ENCODE measurements at places on chromosomes 11 and 22. TPM values are rescaled to one million over a fixed set of nuclear protein-coding genes. Genes with fewer than 3 reads are reported as not detected.

DNA sequence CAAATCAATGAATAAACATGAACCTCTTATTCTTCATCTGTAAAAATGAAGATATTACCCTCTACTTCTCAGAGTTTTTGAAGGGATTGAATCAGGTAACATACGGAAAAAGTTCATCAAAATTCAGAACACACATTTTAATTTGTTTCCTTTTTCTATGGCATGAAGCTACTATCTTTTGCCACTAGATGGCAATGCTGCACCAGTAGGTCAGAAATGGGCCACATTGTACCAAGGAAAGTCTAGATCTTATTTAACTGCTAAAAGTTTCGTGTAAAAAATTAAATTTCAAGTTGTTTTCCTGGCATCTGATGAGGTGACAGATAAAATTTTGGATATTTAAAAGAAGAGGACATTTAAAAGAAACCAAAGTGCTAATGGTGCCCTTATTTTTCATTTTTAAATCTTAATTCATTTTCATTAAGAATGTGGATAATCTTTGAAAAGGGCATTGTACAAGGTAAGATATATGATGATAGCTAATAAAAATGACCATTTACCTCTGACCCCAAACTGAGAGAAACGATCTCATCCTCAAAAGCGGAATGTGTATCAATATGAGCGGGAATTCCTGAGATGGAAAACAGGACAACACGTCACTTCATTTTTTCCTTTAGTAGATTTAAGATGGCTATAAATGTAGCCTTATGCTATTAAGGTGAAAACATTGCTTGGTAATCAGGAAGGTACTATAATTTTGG is 16.1 kb downstream of the ALKBH8 start:
- no peaks in the 10 kb centered on the region for H3K36me3 ChIP-seq
- H3K4me1 ChIP-seq = no peaks in the 10 kb centered on the region
- no peak overlapping the region for H3K27ac ChIP-seq
- no peaks in the 10 kb centered on the region for H3K27me3 ChIP-seq

GRCh38 chr11:67345247-67345919 is 8.0 kb downstream of the POLD4 start:
- no peaks in the 10 kb centered on the region for H3K27me3 ChIP-seq
- no peaks in the 10 kb centered on the region for H3K36me3 ChIP-seq
- no peaks in the 10 kb centered on the region for H3K4me1 ChIP-seq
- no peak for DNase-seq

DNA sequence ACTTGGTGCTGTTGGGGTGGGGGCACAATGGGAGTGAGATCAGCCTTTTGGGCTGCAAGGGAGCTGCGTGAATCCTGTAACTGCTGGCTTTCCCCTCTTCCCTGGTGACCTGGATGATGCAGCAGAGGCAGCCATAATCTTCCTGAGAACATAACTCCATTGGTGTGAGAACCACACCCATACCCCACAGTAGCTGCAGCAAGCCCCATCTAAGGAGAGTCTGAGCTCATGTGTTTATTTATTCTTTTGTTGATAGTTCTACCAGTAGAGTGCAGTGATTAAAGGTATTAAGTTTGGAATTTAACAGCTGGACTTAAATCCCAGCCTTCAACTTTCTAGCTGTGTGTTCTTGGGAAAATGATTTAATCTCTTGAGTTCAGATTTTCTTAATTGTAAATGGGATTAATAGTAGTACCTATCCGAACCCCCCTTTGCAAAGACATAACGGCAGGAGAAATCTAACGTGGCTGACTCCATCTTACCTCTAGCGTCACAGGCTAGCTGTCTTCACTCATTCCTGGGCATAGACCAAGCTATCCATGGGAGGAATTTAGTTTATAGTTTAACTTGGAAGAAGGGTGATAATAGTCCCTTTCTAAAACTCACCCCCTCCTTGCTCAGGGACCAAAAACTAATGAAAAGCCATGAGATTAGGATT is 385.0 kb upstream of the DDI1 start:
- H3K36me3 ChIP-seq = no peaks in the 10 kb centered on the region
- H3K27ac ChIP-seq = no peak overlapping the region
- H3K27me3 ChIP-seq = no peaks in the 10 kb centered on the region
- H3K4me3 ChIP-seq = no peak overlapping the region
- DNase-seq = no peak

- no peaks in the 10 kb centered on the region for H3K4me1 ChIP-seq
- H3K4me3 ChIP-seq = no peak overlapping the region
- no peaks in the 10 kb centered on the region for H3K27me3 ChIP-seq
- no peaks in the 10 kb centered on the region for H3K36me3 ChIP-seq
- no peak overlapping the region for H3K27ac ChIP-seq
Measured at GRCh38 chr11:96744697-96745096, 354.9 kb downstream of the JRKL start.

GRCh38 chr11:57321388-57322255 is 3.1 kb downstream of the TNKS1BP1 start:
- no peaks in the 10 kb centered on the region for H3K27me3 ChIP-seq
- no peaks in the 10 kb centered on the region for H3K36me3 ChIP-seq
- DNase-seq = no peak
- peak overlapping the region; percentile 98 for H3K27ac ChIP-seq
- H3K4me3 ChIP-seq = peak overlapping the region; percentile 37

KCNJ11 gene
- total RNA-seq = not detected

TMEM225 gene
- total RNA-seq = not detected

RAPSN gene
- total RNA-seq = 0.41 TPM
